ENCODE measurements at places on chromosomes 3 and 15.

DNA sequence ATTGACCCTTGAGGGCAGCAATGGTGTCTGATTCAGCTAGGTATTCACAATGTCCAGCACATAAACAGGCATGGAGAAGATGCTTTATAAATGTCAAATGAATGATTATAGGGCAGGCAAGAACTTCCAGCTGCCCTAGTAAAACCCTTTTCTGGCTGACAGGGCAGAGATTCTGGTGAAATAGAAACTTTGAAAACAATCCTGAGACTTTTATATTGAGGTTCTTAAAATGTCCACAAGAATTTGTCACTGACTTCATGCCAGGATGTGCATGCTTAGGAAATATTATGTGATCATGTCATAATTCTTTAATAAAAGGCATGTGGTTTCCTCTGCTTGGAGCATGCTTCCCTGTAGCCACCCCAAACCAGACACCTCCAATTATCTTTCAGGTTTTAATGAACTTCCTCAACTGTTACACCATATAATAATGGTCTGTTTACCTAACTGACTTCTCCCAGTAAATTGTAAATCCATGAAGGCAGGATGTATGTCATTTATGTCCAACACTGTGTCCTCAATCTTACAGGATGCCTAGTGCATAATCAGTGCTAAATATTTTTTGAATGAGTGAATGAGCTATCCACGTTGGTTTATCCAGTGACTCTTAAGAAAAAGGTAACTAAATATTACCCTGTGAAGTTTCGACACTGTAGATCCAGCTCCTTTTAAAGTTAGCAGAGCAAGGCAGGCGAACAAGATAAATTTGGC is 43.4 kb upstream of the CLRN1 start:
- DNase-seq: no peak

GRCh38 chr3:191873736-191874135 is 412.8 kb downstream of the PYDC2 start:
- DNase-seq: no peak

DNA sequence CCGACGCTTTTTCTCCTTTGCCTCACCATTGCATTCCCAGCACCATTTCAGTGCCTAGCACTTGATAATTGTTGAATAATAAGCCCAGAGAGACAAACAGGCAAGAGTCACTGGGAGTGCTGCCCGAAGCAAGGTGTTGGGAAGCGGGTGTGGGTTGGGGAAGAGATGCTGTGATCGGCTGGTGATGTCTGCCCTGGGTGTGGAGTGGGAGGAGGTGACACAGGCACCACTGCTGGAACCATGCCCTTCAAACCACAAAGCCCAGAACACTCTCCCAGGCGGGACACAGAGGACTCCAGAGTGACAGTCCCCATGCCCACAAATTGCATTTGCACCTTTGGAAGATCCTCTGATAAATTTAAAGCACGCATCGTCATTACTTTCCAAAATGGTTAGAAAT is 148.2 kb downstream of the CHSY1 start:
- no peak for DNase-seq

DNA sequence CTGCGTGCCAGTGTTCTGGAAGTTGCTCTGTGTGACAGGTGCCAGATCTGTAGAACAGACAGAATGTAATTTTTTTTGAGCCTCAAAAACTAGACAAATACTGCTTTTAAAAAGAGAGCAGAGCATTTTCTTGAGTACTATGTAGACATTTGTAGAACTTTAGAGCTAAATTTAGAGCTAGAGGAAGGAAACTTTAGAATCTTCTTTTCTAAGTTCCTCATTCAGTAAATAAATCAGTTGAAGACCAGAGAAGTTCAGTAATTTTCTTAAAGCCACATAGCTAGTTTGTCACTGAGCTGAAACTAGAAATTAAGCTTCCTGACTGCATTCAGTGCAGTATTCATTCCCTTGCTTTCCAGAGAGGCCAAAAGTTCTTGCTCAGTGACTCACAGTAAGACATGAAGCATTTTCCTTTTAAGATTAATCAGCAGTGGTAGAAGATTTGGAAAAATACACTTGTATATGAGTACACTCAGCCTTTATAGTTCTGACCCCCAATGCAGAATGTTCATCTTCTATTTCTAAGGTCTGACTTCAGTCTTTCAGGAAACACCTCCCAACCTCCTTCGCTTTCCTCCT is 83.6 kb upstream of the TSEN2 start:
- no peak for DNase-seq

- no peak for DNase-seq
Observed at GRCh38 chr3:16504242-16504641, 9.3 kb downstream of the RFTN1 start.

- DNase-seq: no peak
Observed at GRCh38 chr3:48830715-48831114, 17.0 kb downstream of the PRKAR2A start.

Data from bone marrow (tissue), 2 donors.